HFF-Myc (cell line): ENCODE measurements at places on chromosomes 7 and 10.

- DNase-seq, result no peak
These were observed 13.9 kb downstream of the NAPEPLD start for GRCh38 chr7:103134836-103135554.

DNA sequence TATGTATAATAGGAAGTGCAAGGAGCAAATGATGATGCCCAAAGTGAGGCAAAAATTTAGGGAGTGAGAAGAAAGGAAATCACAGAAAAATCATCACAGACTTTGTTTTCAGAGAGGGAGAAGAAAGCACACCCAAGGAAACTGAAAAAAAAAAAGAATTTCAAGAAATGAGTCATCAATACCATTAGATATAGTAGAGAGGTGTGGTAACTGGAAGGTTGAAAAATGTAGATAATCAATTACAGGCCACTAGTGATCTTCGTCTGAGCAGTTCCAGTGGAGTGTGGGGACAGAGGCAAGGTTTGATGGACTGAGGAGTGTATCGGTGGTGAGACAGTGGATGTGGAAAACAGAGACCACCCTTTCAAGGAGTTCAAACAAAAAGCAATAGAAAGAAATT lies 31.7 kb downstream of the ASB4 start:
- no peak for DNase-seq

DNA sequence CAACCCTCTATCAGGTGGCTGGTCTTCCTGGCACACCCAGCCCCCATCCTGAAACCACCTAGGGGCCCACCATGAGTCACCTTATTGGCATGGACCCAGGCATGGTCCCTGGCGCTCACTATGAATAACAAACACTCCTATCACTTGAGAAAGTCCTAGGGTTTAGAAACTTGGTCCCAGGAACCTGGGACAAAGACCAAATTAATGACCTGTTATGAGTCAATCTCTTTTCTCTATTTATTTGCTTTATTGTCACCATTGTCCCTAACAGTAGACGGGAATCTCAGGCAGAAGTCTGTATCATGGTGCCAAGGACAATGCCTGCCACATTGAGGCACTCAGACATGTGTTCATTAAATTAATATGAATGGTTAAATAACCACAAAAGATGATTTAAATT lies 599.6 kb upstream of the C7orf33 start:
- DNase-seq, result no peak

- DNase-seq, result peak; percentile 61
These were observed 107.1 kb downstream of the RAB18 start for GRCh38 chr10:27611236-27611635.

DNA sequence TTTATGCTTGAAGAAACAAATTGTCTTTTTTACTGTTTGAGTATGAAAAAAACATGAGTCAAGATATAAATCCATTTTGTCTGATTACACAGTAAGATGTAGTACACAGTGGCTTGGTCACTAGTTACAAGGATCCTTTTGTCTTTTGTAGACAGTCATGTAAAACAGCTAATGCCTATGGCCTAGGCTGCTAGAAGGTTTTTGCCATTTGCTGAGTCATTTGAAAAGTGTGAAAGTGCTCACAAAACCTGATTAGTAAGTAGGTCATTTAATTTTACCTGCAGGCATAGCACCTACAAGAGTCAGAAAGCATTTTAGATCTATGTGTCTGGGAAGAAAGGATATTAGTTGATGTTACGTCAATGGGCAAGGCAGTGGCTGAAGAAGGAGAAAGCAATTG lies 819.4 kb downstream of the MAGI2 start:
- no peak for DNase-seq

DNA sequence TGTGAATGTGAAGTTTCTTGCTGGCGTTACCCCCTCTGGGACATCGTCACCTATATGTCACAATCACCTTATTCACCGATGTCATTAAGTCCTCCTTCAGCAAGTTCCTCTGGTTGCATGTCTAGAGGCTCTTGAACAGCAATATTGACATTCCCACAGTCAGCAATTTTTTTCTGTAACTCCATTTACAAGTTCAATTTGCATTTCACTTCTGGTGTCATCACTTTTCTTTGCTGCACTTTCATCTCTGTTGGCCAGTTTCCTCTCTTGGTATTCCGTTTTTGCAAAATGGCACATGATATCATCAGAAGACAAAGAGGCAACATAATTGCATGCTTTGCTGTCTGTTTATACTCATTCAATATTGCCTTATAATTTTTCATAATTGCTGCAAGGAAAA lies 69.8 kb downstream of the SRI start:
- DNase-seq, result no peak

DNA sequence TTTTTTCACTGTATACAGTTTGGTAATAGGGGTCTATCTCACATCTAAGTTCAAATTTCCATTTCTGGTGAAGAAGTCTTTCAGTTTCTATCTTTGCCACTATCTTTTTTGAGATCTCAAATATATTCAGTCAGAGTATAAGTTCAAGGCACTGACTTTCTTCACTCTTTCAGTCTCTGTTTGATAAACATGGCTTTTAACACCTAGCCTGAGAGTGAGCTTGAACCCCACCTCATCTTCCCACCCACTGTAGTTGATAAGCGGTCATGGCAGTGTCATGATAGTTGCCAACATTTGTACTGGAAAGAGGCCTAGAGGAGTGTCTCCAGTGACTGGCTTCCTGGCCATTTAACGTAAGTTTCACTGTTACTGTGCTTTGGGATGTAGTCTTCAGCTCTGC lies 41.2 kb upstream of the AGR3 start:
- no peak for DNase-seq

DNA sequence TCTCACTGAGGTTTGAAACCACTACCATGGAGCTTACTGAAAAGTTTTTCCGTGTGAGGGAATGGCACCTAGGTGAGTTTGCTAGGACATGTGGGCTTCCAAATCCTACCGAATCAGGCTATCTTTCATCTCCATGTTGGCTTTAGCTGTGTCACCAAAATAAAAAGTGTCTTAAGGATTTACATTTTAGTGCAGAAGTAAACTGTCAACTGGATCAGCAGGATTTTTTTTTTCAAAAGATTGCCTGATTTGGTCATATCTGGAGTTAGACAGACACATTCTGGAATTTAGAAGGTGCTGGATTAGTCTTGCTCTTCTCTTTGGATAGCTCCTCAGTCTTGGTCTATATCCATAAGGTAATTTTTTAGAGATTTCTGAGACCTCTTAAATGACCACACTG lies 5.5 kb downstream of the ARID5B start:
- no peak for DNase-seq

DNA sequence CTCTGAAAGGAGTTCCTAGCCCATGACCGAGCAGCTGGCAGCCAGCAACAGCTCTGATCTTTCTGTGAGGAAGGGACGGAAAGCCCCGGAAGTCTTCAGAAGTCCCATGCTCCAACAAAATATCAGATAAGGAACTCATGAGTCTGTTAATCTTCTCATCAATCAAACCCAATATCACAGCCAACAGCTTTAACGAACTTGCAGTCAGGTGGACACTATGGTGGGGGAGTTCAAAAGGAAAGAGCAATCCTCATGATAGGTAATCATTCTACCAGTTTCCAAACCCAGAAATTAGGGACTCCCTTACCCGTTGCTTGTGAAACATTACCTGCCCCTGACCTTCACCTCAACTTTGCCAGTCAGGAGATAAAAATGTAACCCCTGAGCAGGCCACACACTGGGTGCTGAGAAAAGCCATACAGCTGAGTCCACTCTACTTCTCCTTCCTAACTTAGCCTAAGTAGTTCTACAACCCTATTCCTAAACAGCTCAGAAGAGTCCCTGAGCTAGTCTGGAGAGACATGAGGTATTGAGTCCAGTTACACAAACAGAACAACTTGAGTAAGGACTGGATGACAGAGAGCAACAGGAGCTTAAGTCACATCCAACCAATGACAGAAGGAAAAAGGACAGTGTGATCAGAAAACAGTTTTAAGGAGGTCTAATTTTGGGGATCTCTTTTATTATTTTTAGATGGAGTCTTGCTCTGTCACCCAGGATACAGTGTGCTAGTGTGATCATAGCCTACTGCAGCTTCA lies 2.2 kb downstream of the NDST2 start:
- no peak for DNase-seq

DNA sequence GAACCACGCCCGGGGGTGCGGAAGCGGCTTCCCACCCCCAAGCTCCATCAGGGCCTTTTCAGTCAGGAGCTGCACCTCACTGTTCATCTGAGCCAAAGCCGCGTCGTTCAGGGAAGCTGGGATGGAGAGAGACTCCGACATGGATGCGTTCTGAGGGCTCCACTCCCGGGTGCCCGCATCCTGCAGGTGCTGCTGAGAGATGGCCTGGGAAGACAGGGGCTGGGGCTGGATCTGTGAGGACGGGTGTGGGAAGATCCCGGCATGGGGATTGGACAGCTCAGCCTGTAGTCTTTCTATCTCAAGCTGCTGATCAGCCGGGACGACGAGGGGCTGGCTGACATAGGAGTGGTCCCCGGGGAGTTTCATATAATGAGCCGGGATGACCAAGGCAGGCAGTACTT lies 45.0 kb upstream of the NMT2 start:
- DNase-seq, result no peak

DNA sequence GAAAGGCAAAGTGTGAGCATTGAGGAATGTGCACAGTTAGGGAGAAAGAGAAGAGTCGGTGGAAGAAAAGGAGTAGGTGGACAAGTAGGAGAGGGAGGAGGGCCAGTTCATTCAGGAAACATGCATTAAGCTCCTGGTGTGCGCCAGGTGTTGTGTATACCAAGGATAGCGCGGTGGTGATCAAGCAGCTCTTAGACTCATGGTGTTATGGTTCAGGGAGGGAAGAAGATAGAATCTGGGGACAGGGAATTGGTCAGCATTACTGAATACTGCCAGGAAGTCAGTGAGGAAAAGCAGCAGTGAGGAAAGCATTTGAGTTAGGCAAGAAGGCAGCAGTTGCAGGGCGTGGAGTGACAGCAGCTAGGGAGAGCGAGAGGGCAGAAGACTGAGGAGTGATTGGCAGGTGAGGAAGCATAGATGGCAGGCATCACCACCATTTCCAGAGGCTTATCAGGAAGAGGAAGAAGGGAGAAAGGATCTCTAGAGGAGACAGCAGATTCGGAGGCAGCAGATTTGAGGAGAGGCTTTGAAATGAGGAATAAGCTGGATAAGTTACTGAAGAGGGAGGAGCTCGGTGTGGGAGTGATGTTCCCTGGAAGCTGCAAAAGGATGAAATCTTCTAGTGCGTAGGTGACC lies 265.6 kb downstream of the GFRA1 start:
- DNase-seq, result no peak

GRCh38 chr10:120818301-120818700 lies 32.9 kb upstream of the WDR11 start:
- no peak for DNase-seq

DNA sequence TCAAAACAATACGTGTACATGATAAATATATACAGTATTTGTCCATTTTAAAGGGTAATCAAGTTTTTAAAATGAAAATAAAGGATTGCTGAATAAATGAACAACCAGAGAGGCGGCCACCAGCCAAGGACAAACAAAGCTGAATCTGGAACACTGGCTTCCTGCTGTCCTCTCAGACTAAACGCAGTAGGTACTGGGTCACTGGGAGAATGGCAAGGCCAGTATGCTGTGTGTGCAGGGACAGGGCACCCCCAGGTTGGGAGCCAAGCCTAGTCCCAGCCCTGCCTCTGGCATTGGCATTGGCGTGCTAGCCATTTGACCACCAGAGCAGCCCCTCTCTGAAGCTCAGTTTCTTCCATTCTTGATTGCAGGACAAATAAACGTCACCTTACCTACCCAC lies 33.8 kb downstream of the DLG5 start:
- no peak for DNase-seq

GRCh38 chr10:72257051-72257892 lies 16.5 kb upstream of the DDIT4 start:
- no peak for DNase-seq

DNA sequence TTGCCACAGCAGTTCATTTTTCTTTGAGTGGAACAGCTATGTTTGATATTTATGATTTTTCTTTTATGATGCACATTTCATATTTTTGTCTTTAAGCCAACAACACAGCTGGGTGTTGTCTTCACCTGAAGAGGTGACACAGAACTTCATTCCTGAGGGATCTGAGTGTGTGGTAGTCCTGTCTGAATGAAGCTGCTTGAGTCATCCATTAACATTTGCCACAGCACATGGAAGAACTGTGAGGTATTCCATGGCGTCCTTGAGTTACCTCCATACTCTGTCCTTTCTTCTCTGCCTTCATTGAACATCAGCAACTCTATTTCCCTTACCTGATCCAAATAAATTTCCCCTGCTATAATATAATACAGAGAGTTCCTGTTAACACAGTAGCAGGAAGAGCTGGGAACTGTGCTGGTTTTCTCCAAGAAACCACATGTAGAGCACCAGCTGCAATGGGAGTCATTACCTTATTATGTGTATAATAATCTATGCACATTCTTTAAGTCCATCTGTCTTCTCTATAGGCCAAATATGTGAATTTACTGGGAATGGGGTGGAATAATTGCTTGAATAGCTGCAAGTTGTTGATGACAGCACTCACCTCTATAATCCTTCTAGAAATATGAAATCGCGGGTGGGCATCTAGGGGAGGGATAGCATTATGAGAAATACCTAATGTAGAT lies 72.4 kb upstream of the TAC1 start:
- DNase-seq, result no peak

DNA sequence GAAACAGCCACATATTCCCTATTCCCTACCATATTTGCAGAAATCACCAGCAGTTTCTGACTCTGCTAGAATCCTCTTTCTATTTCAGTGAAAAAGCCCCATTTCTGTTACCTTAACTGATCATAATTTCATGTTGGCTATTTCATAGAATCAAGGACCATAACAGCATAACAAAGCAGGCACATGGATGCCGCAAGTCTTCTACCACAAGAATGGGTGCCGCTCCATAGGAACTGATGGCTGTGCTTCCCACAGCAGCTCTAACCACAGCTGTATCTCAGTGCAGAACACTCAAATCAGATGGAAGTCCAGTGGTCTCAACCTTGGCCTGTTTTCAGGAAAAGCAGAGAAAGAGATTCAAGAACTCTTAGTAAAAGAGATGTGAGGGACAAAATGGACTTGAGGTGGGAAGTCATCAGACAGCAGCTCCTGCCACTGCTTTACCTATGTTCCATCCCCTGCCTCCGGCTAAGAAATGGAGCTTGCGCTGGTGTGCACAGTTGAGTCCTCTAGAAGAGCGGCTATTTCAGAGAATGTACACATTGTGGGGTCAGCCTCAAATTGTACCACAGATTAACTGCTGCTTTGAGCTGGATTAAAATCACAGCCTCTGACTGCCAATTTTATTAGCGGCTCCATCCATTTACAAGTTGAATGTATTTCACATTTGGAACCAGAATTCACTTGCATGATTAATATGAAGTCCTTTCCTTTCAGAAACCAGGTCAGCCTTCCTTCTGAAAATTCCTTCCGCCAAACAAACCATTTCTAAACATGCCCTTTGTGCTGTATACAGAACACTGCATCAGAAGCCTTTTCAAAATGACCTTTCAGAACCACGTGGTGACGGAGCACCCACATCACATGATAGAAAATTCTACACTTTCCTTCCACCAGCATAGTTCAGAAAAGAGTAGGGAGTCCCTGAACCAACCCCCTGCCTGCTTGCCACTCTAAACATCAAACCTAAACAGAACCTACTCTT lies 7.7 kb downstream of the PTPRN2 start:
- DNase-seq, result no peak
